Activated CD8-positive, alpha-beta T cell treated with anti-CD3 and anti-CD28 coated beads, Interleukin-2, amount 10 ng/mL, durations not matched to agents 7 days and 5 days (primary cell): ENCODE measurements at places on chromosomes 5 and 9.

GRCh38 chr5:32136342-32136741, 37.8 kb downstream of the GOLPH3 start:
- no peak for DNase-seq

DNA sequence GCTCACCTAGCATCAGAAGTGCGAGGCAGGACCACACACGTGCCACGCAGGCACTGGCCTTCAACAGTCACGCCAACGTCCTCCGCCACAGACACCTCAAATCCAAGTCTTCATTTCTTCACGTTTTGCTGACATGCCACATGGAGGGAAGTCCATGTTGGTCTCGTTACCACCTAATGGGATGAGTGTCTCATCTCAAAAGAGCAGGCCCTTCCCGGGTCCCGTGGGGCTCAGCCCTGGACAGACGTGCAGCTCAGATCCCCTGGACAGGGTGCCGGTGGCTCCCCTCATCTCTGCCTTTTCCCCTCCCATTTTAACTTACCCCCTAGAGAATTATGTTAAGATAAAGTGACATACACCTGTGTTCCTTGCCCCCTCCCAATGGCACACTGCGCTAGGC, 76.8 kb downstream of the MRPL36 start:
- no peak for DNase-seq

GRCh38 chr5:33105521-33105941, 335.2 kb upstream of the TARS1 start:
- no peak for DNase-seq

GRCh38 chr5:56272765-56273164, 39.6 kb upstream of the ANKRD55 start:
- no peak for DNase-seq

DNA sequence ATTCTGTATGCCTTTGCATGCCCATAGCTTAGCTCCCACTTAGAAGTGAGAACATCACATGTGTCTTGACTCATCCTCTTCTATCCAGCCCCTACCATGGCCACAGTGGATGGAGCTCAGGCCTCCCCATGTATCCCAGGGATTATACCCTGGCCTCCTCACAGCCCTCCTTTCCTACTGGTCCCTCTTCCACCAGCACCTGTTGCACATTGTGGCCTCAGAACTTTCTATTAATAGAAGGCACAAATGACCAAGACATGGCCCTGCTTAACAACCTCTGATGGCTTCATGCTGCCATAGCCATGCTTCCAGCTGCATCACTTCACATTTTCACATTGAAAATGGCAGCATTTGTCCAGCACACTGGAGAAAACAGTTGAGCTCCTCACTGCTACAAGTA, 315.4 kb downstream of the CDK5RAP2 start:
- no peak for DNase-seq

DNA sequence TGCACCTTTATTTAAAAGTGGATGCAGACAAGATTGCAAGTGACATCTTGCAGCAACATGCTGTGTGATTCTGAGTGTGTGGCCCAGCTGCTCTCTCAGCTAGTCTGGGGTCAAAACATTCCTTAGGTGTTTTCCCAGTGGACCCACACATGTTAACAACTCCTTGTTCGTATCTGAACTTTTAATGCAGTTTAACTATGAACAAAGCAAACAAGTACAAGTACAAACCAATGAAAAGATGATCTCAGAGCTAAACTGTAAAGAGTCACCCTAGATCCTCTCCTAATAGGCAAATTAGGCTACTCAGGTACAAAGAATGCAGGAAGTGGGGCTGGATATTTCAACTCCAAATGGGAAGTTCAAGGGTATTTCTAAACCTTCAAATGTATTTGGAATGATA, 108.4 kb downstream of the ENTREP1 start:
- DNase-seq: no peak

DNA sequence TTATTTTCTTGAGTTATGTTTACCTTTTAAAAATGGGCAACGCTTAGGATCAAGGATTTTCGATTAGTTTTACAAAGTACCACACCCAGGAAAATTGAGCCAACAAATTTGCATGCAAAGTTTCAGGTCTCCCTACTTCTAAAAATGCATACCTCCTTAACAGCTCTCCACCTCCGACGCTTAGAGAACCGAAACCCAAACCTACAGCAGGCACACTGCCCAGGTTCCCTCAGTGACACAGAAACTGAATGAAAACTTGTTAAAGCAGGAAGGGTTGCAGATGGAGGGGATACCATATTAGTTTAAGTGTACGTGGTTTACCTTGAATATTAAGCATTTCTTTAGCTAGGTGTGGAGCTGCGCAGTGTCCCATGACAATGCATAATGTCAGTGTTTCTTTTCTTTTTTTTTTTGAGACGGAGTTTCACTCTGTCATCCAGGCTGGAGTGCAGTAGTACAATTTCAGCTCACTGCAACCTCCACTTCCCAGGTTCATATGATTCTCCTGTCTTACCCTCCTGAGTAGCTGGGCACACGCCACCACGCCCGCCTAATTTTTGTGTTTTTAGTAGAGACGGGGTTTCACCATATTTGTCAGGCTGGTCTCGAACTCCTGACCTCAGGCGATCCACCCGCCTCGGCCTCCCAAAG, 1.6 kb upstream of the SUB1 start:
- DNase-seq: no peak

- DNase-seq: no peak
Observed at GRCh38 chr5:168324859-168325630, 33.6 kb downstream of the WWC1 start.

DNA sequence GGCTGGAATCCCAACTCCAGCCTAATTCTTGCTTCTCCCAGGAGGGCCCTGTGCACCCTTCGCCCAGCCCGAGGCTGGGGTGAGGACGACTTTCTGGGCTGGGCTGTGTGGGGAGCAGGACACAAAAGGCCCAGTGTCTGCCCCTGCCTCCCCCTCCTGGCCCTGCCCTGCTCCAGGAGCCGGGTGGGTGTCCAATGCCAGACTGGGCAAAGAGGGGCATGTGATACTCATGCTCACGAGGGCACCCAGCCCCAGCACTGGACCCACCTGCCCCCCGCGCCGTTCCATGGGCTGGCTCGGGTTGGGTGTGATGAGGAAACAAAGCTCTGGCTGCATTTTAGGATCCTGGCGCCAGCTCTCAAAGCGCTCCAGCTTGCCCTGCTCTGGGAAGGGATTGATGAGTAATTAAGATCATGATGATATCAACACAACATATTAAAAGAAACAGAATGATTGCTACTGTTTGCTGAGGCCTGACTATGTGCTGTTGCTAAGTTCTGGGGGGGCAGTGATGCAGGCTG, 30.7 kb downstream of the LHX2 start:
- DNase-seq: no peak

- no peak for DNase-seq
Observed at GRCh38 chr5:164187785-164188184, 682.4 kb downstream of the MAT2B start.

- DNase-seq: no peak
Observed at GRCh38 chr9:35935261-35935660, 22.7 kb downstream of the OR2S2 start.

DNA sequence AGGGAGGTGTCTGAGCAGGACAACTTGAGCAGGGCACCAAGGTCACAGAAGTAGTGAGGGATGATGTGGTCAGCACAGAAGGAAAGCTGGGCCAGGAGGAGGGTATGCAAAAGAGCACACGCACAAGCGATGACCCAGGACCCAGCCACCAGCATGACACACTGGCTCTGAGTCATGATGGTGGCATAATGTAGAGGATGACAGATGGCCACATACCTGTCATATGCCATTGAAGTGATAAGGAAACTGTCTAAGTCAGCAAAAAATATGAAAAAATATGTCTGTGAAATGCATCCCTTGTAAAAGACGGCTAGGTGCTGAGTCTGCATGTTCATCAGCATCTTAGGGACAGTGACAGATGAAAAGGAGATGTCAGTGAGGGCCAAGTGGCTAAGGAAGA, 380 bp downstream of the OR1J1 start:
- no peak for DNase-seq

DNA sequence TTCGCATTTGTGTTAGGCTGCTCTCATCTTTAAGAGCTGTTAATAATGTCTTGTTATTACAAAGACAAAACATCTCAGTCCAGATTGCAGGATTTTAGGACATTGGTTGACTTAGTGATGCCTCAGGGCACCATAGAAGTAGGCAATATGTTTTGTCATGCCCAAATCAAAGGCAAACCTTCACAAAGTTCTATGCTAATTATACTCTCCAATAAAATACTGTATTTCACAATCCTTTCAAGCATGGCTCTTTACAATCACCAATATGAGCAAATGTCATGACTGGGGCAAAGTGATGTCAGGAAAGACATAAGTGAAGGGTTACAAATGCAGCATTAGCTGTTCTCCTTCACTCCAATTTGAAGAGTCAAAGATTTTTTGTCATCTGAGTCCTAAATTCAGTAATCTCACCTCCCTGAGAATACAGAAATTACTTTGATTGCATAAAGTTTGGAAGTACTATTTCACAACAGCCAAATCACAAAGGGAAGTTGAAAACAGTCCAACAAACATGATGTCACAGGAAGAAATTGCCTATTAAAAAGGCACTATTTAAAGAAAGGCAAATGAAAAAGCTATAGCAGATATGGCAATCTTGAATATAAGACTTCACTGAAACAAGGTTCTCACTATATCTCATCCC, 303.2 kb downstream of the PRR16 start:
- DNase-seq: no peak

GRCh38 chr5:58974083-58974482, 391.2 kb downstream of the RAB3C start:
- DNase-seq: no peak

- DNase-seq: no peak
Observed at GRCh38 chr9:137955586-137955985, 78.0 kb downstream of the CACNA1B start.

DNA sequence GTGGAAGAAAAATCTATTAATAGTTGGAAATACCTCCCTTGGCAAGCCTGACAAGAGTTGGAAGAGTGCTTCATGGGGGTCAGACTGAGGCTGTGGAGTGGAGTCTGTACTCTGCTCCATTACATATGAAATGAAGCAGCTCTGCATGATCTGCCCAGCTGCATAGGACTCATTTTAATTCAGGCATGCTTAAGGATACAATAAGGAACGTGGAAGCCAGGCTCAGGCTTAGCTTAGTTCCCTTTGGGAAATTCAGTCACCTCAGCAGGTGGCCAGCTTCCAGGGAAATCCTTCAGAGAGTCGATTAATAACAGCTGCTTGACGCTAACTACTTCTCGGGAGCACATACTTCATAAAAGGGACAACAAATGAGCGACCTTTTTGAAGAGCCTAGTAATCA, 1672.9 kb upstream of the WWC1 start:
- no peak for DNase-seq

- no peak for DNase-seq
Observed at GRCh38 chr9:127979333-127980059, 1.3 kb downstream of the EEIG1 start.

DNA sequence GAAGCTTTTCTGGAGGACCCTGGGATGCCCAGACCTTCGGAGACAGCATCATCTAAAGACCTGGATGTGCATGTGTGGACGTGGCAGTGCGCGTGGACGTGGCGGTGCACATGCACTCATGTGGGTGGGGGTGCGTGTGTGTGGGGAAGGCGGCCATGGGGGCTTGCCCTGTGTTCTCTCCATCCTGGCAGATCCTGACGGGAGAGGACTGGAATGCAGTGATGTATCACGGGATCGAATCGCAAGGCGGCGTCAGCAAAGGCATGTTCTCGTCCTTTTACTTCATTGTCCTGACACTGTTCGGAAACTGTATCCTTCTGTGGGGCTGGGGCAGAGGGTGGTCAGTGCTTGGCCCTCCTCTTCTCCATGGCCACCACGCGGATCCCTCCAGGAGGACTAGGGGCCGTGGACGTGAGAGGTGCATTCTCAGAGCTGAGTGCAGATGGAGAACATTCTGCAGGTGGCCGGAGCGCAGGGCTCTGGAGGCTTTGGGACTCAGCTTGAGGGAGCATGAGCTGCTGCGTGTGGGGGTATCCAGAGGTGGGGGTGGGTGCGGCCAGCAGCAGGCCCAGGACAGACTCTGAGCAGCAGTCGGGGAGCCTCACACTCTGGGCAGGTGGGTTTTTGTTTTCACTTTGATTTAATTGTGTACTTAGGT, 129.1 kb downstream of the CACNA1B start:
- DNase-seq: peak; percentile 16

- DNase-seq: peak; percentile 25
Observed at GRCh38 chr5:93622240-93622885, 39.3 kb downstream of the NR2F1 start.

GRCh38 chr9:72955571-72955970, 2.7 kb upstream of the ALDH1A1 start:
- no peak for DNase-seq

DNA sequence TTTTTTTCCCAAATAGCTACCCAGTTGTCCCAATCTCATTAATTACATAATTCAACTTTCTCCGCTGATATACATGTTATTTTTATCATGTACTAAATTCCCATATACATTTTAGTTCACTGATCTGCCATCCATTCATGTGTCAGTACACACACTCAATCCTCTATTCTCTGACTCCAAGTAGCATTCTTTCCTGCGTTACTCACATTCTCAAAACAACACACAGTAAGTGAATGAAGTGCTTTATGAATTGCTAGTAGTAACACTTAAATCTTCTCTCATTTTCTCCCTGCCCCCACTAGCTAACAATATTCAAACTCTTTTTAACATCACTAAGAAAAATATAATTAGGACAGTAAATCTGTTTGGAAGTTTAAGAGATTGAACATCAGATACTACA, 8.9 kb downstream of the ZNF366 start:
- DNase-seq: no peak

- DNase-seq: no peak
Observed at GRCh38 chr9:99748266-99748665, 73.4 kb upstream of the NR4A3 start.

DNA sequence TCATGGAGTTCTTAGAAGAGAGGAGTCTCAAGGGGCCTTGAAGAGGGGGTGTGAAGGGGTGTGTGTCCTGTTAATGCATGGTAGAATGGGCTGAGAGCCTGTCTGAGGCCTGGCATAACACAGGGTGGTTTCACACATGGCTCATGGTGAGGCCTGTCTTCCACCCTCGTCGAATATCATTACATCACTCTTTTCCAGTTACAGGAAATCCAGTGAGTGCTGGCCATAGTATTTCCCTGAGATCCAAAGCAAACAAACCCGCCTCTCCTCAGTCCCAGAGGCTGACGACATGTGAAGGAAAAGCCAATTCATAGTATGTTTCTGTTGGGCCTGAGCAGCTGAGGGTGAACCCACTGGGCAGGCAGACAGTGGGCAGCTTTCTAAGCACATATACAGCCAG, 159.4 kb upstream of the NR3C1 start:
- no peak for DNase-seq

- DNase-seq: no peak
Observed at GRCh38 chr9:124359426-124359825, 55.8 kb downstream of the PSMB7 start.

DNA sequence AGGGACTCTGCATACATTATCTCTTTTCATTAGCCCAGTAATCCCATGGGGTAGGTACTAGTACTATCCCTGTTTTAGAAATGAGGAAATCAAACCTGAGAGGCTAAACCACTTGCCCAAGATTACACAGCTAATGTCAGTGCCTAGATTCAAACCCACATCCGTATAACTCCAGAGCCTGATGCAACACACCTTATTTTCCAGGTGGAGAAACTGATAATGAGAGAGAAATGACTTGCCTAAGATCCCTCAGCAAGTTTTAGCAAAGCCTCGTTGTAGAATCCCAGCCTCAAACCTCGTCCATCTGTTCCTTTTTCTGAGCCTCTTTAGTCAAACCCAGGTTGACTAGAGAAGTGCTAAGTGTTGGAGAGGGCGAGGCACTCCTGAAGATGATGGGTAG, 1.1 kb upstream of the ADAM19 start:
- DNase-seq: no peak

GRCh38 chr5:14281746-14282181, 138.6 kb downstream of the TRIO start:
- no peak for DNase-seq

- peak; percentile 48 for DNase-seq
Observed at GRCh38 chr9:127049044-127049443, 73.4 kb downstream of the ANGPTL2 start.
